ENCODE measurements at places on chromosomes 3 and 15.

DNA sequence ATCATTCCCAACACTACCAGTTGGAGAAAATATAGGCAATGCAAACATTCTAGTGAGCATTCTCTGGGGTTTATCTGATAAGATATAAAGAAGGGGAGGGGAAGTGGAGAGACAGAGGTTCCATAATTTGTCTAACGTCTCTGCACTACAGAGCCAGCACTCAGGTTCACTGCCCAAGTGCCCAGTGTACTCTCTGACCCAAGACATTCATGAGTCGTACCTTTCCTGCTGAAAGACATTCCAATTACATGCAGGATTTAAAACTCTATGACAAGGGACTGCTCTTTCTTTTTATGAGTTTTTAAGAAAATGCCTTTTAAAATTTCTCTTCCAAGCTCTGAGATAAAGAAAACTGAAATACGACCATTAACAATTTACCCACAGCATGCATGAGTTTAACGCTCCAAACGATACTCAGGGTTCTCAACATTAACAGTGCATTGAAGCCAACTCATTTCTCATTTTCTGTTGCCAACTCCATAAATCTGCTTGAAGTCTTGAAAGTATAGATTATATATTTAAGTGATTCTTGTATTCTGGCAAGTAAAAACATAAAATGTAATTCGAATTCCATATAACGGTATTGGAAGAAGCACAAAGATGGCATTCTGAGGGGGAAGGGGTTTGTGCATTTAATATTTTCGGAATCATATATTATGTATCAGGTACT, 193.4 kb downstream of the SUCLG2 start:
- DNase-seq: no peak

GRCh38 chr3:137194301-137194700, 236.5 kb downstream of the IL20RB start:
- DNase-seq: no peak

DNA sequence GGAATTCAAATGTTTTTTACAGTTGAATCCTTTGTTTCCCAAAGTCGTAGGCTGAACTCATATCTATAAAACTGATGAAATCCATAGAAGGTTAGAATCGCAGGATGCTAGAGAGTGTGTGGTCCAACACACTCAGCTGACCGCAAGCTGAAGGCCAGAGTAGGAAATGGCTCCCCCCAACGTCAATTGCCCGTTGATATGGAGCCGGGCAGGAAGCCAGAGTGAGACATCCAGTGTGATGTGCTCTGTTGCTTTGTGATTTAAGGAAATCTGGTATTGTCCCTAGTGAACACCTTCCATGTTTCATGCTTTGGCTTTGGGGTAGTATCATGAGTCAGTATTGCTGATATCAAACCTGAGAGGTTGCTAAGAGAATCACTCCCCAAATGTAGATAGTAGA, 5.8 kb upstream of the MEX3B start:
- DNase-seq: no peak

DNA sequence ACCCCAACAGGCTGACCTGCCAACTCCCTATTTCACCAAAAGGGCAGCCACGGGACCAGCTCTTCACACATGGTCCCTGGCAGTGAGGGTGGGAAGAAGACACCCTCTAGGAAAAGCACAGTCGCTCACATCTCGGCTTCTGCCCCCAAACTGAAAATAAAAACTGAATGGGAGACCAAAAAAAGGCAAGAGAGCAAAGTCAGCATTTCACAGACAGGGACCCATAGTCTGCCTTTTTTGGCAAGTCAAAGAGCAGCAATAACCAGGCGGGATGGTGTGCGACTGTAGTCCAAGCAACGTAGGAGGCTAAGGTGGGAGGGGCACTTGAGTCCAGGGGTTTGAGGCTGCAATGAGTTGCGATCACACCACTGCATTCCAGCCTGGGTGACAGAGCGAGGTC, 154.1 kb downstream of the ADAMTS17 start:
- no peak for DNase-seq

GRCh38 chr3:60154011-60154410, 1097.2 kb downstream of the FHIT start:
- no peak for DNase-seq

GRCh38 chr3:32262201-32262600, 23.7 kb downstream of the CMTM8 start:
- DNase-seq: no peak

GRCh38 chr3:113094337-113095221, 103.8 kb downstream of the GTPBP8 start:
- no peak for DNase-seq

GRCh38 chr3:169931747-169932520, 20.6 kb downstream of the SAMD7 start:
- no peak for DNase-seq

GRCh38 chr15:31367730-31368344, 41.2 kb downstream of the KLF13 start:
- DNase-seq: peak; percentile 79

GRCh38 chr3:10577486-10577885, 72.1 kb upstream of the ATP2B2 start:
- no peak for DNase-seq

GRCh38 chr15:67090297-67091070, 25.1 kb downstream of the SMAD3 start:
- DNase-seq: no peak

DNA sequence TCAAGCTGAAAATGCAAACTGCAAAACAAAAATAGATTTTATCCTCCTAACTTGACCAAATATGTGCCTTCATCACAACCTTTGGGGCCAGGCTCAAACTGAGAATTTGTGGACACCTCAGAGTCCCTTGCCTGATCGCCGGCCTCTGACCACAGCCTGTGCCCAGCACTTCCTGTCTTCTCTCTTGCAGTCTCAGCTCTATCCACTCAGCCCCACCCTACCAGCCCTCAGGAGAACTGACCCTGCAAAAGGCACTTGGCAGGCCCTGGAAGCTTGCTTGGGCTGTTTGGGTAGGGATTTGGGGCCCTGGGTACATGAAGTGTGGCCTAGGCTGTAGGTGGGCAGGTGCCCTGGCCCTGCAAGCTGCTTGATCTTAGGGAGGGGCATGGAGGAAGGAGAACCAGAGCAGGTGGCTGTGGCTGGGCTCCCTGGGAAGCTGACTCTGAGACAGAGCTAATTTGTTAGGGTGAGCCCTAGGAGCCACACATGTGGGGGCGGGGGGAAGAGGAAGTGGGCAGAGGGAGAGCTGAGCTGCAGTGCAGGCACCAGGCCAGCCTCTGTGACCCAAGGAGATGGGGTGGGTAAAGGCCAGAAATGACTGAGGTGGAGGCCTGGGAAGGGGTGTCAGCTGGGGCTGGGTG, 8.6 kb downstream of the CLEC3B start:
- DNase-seq: peak; percentile 75

GRCh38 chr3:127763816-127764215, 58.5 kb downstream of the MGLL start:
- DNase-seq: no peak

- DNase-seq: peak; percentile 19
Observed at GRCh38 chr3:77254967-77255831, 215.3 kb downstream of the ROBO2 start.

GRCh38 chr3:60228823-60229222, 1022.4 kb downstream of the FHIT start:
- DNase-seq: peak; percentile 8

- peak; percentile 40 for DNase-seq
Observed at GRCh38 chr15:101121511-101122090, 130.2 kb downstream of the CHSY1 start.

GRCh38 chr15:63849906-63850305, 16.2 kb upstream of the HERC1 start:
- DNase-seq: no peak

DNA sequence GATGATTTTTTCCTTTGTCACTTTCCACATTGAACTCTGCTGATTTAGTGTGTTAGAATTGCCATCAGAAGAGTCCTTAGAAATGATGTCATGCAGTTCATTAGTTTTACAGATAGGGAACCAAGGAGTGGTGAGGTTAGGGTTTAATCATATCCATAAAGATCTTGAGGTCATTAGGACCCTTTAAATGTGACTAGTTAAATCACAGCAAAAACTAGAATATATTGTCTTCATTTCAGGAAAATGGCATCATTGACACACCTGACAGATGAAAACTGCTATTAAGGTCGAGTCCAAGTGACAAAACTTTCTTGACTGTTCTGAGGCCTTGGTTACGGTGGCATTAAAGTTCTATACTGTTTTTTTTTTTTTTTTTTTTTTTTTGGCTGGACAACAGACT, 50.5 kb downstream of the MBNL1 start:
- no peak for DNase-seq

DNA sequence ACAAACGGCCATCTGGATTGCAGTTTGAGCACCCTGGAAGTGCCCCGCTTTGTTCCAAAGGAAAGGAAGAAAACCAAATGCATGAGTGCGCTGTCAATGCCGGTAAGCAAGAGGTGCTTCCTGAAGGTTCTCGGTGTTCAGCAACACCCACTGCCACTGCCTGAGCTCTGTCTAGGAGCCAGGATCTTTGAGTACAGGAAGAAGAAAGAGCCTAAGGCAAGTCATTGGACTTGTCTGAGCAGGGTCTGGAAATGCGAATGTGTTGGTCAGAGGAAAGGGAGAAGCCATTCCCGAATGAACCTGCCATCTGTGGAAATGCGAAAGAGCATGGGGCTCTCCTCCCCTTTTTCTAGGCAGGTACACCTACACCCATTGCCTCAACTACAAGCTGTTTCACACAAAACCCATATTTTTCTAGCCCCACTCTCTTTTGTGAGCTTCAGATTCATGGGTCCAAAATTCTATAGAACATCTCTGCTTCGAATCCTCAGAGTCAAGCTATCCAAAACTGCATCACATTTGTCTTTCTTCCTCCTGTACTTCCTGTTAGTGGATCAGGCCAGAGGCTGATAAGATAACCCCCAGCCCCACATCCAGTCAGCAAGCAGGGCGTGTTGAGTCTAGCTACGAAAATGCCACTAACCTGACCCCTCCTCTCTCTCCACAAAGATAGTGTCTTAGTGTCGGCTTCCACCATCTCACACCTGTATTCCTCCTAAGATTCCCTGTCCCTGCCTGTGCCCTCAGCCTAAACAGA, 55.6 kb upstream of the C15orf61 start:
- no peak for DNase-seq

DNA sequence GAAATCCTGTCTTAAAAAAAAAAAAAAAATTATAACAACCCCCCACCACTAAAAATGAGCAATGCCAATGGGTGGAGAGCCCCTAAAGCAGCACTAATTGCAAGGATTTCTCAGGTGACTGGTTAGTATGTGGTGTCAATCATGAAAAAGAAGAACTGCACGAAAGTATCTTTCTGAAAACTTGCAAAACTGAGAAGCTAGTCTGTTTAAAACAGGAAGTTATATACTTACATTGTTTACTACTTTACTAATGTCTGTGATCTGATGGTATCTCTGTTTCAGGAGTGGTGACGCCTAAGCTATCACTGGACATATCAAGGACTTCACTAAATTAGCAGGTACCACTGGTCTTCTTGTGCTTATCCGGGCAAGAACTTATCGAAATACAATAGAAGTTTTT, at the start of gene CCR3:
Gene CCR3 (plus strand): TSS at position 341 of the 400 bp plus-strand sequence. CDS start 22,699 bp downstream, outside the sequence.
- no peak for DNase-seq

GRCh38 chr3:192186498-192186897, 540.8 kb downstream of the FGF12 start:
- no peak for DNase-seq

GRCh38 chr3:100047455-100048141, 66.7 kb downstream of the FILIP1L start:
- no peak for DNase-seq

GRCh38 chr3:78666470-78666800, 1101.4 kb downstream of the ROBO1 start:
- DNase-seq: no peak

- DNase-seq: no peak
Observed at GRCh38 chr3:44952689-44953088, 23.3 kb downstream of the ZDHHC3 start.

DNA sequence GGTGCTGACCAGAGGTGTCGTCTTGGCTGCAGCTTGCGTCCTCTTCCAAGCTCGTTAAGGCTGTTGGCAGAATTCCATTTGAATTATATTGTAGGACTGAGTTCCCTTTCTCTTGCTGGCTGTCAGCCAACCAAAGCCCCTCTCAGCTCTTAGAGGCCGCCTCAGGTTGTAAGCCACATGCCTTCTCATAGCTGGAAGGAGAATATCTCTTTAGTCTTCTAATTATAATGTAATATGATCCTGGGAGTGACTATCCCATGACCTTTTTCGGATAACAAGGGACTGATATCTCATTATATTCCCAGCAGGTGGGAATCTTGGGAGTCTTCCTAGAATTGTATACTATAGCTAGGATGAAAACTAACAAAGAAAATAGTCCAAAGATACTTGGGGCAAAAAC, 4.8 kb downstream of the SCG5 start:
- DNase-seq: no peak

GRCh38 chr15:26767169-26767670, 5.6 kb downstream of the GABRB3 start:
- DNase-seq: no peak

- no peak for DNase-seq
Observed at GRCh38 chr15:60571008-60571420, 92.1 kb upstream of the ICE2 start.

GRCh38 chr3:39271363-39271914, 8.4 kb downstream of the CX3CR1 start:
- no peak for DNase-seq

DNA sequence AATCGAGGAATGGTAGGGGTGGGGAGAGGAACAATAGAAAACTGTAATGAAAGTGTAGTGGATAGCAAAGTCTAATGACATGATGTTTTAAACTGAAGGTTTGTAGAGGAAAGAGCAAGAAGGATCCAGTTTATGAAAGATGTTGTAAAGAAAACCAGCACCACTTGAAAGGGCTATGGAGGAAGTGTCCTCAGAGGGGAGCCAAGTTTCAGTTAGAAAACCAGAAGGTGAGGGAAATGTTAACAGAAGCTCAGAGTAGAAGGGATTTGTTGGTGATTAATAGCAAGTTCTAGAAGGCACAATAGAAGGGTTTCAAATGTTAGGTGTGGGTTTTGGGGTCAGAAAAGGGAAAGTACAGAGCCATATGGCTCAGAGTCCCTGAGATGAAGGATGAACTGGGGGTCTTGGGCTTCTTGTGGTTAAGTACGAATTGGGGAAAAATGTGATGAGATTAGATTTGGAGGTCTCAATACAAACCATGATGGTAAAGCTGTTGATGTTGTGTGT, 33.8 kb upstream of the LRRC58 start:
- no peak for DNase-seq

- DNase-seq: no peak
Observed at GRCh38 chr3:168618827-168619470, 523.2 kb upstream of the GOLIM4 start.

DNA sequence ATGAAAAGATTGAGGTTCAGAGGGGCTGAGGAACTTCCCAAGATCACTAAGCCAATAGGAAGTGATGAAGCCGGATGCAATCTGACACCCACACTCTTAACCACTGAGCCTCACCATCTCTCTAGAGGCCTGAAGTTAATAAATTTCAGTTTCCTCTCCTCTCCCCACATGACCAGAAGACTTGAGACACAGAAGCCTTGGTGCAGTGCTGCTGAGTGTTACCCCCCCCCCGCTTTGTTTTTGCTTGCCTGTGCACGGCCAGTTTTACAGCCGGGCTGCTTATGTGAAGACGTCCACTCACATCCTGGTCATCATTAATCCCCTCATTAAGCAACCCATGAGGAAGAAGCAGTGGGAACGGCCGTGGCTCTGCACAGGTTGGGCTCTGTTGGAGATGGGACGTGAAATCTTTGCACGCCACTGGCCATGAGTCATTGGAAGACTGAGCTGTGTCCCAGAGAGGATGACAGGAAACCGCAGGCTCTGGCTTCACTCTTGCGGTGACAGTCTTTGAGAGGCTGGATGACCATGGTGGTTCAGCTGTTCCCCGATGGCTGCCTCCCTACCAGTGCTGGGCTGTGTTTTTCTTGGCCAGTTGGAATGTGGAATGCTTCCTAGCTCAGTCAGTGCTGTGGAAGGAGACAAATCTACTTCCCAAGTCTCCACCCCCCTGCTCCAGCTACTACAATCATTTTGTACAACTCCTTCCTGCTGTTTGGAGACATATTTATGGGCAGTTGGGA, 232.6 kb upstream of the LRTM1 start:
- no peak for DNase-seq

All from activated CD8-positive, alpha-beta T cell treated with anti-CD3 and anti-CD28 coated beads for 36 hours (primary cell).